ENCODE measurements at places on chromosomes 1 and 21.

- DNase-seq, result no peak
Observed at GRCh38 chr1:173164686-173165085, 42.4 kb downstream of the TNFSF4 start.

- DNase-seq, result no peak
Observed at GRCh38 chr1:207336559-207337467, 15.3 kb downstream of the CD55 start.

DNA sequence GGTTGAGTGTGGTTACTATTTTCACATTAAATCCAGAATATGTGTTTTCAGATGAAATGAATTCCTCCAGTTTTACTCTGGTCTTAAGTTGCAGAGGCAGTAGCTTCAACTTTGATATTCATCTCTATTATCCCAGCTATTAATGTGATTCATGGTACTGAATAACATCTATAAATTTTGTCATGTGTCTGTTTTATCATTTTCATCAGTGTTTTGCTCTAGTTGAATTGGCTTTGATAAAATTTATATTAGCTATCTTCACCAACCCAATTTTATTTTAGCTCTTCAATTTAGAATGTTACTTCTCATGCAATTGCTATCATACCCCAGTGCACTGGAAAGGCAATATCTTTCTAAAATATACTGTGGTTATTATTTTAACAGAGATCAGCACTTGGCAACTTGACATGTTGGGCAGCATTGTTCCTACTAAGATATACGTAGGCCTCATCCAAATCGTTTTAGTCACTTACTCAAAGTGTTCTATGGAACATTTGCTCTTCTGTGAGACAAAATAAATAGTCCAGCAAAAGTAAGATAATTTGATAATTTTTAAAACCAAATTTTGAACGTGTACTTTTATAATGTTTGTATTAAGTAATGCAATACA, 184.3 kb downstream of the NCAM2 start:
- DNase-seq, result no peak

GRCh38 chr1:103788377-103788776, 38.7 kb downstream of the AMY1C start:
- DNase-seq, result no peak

DNA sequence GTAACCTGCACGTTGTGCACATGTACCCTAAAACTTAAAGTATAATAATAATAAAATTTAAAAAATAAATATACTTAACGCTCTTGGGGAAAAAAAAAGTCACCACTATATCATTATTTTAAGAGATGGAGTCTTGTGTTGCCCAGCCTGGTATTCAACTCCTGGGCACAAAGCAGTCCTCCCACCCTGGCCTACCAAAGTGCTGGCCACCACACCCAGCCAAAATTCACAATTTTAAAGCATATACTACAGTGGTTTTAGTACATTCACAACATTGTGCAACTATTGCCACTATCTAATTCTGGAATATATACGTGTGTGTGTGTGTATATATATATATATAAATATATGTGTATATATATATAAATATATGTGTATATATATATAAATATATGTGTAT, 5.9 kb downstream of the HMGN2 start:
- DNase-seq, result no peak

DNA sequence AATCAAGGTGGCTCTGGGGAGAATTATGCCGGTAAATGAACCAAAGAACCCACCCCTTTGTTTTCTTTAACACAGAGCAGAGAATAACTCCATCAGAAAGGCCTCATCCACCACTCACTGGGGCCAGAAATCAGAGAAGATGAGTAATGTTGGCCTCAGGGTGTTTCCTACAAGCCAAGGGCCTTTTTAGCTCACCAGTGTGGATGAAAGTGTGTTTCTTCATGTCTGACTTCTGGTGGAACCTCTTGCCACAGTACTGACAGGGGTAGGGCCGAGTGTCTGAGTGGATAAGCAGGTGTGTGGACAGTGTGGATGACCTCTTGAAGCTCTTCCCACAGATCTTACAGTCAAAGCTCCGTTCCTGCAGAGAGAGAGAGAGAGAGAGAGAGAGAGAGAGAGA, 8.3 kb downstream of the GFI1 start:
- no peak for DNase-seq

DNA sequence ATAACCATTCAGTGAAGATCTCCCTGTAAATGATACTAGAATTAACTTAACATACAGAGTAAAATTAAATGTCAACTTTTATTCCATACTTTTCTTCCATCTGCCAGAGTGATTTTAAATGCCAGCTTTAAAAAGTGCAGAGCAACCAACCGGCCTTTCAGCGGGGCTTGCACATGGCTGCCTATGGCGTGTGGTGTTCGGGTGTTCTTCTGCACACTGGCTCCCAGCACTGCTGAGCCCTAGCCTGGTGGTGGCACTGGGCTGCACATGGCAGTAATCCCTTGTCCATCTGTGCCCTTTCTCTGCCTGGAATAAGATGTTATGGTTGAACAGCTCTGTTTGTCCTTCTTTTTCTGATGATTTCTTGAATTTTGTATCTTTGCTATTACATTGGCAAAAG, 156.3 kb downstream of the SNX7 start:
- no peak for DNase-seq

DNA sequence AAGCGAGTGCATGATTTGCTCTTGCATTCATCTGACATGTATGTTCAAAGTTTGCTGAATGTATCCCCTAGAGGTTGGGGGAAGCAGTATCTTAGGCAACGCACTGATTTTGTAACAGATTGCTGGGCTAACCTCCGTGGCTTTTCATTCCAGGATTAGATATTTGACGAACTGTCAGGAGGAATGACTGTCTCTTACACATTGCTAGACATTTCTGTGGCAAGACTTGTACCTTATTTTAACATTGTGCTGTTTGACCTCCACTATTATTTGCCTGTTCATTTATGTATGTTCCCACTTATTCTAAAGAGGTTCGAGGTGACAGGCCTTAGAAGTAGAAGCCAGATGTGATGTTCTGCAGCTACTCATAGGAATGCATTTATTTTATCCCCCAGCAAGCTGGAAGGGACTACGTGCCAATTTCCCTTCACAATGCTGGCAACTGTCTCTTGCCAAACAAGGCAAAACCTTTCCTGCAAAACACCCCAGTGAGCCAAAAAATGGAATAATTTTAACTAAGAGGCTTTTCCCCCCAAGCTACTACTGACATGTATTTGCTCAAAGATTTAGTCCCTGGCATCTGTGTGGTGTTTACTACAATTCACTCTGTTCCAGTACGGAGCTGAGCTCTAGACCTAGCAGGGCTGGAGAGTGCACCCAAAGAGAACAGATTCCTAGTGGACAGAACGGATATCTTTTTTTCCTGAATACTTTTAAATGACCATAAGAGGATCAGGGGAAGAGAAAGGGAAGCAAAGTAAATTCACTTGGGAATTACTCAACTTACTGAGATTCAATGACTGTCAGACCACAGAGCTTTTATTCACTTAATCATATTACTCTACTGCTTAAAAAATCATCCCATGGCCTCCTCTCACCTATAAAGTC, 646.2 kb downstream of the SMYD3 start:
- no peak for DNase-seq

DNA sequence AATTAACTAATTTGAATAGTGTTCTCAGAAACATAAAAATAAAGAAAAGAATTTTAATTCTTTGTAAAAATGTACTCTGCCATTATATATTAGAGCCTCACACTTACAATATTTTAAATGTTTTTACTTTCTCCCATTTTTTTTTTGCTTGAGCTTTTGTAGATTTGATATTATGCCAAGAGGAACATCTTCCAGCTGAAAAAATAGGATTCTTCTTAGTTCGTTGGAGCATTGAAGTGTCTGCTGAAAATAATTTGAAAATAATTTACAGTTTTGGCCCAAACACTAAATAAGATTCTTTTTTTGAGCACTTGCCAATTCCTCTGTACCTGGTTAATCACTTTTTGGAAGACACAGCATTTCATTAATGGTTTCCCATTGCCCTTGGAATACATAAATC, 175.0 kb upstream of the COL11A1 start:
- DNase-seq, result no peak

GRCh38 chr1:67018574-67018973, 35.4 kb downstream of the SLC35D1 start:
- DNase-seq, result no peak

GRCh38 chr1:170694172-170694926, 30.4 kb downstream of the PRRX1 start:
- no peak for DNase-seq

DNA sequence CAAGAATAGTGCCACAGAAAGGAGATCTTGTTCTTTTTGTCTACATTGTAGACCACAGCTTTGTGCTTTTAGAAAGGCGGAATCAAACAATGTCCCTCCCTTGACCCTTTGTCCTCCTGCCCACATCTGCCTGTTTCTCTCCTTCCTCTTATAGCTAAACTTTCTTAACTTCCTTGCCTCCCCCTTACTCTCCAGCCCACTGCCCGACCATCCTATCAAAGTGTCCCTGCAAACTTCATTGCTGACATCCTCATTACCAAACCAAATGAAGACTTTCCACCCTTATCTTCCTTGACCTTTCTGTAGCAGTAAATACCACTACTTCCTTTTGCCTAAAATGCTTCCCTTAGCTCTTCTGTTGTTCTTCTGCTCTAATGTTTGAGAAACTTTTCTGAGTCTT, 5.0 kb downstream of the SELP start:
- DNase-seq, result no peak

- DNase-seq, result no peak
Observed at GRCh38 chr1:33972676-33973395, 109.0 kb downstream of the HMGB4 start.

- DNase-seq, result no peak
Observed at GRCh38 chr1:6209661-6210580, 4.0 kb downstream of the RNF207 start.

DNA sequence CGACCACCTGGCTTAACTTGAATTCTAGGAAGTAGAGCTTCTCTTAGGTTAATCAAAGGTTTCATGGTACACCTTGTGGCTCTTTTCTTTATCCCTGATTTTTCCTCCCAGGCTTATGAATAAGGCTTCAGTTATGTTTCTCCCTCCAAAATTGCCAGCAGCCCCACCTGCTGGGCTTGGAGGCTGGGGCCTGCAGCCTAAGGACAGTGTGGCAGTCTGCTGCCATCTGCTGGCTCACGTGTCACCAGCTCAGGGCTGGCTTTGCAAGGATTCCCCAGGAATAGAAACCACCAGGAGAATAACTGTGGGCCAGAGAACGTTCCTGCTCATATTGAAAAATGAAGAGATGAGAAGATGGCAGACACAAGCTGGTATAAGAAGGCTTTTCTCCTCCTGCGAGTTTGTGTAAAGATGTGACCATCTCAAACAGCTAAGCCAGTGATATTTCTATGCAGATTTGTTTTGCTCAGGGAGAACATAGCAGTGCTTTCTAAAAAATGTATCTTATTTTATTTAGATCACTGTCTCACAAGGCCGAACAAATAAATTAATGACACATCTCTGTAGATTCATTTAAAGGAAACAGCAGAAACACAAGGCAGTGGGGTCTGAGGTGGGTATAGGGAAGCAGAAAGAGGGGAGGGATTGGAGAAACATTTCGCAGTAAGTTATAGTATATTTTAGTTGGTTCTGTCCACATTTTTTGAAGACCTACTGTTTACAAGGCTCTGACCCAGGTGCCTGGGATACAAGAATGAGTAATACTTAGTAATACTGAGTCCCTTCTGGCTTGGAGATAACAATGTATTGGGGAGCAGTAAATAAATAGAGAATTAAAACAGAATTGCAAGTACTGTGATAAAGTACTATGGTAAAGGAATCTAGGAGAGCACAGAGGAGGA, 291.1 kb upstream of the SGIP1 start:
- peak; percentile 80 for DNase-seq

GRCh38 chr21:33642896-33643657, 776 bp downstream of the ITSN1 start:
- no peak for DNase-seq

GRCh38 chr1:19569786-19570185, 74.3 kb upstream of the NBL1 start:
- no peak for DNase-seq

DNA sequence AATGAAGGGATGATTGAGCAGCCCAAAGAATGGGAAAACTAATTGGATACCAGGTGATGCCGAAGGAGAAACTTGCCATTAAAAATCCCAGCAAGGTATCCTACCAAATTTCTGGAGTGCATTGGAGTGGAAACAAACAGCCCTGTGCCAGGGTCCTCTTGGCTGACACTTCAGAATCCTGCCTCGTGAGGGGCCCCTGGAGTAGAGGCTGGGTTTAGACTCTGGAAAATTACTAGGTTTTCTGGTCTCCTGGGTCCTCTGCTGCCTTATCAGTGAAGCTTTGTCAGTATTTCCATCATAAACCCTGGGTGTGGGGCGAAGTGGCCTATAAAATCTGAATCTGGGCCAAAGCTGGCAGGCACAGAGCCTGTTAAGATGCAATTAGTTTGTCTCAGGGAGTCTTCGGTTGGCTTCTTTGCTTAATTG, 289.2 kb upstream of the USP24 start:
- no peak for DNase-seq

GRCh38 chr1:30084909-30085571, 638.3 kb downstream of the MATN1 start:
- no peak for DNase-seq

DNA sequence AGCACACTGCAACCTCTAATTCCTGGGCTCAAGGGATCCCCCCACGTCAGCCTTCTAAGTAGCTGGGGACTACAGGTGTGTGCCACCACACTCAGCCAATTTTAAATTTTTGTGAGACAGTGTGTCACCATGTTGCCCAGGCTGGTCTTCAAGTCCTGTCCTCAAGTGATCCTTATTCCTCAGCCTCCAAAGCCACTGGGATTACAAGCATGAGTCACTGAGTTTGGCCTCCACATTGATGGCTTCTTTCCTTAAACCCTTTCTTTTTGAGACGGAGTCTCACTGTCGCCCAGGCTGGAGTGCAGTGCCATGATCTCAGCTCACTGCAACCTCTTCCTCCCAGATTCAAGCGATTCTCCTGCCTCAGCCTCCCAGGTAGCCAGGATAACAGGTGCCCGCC, 7.6 kb downstream of the KPNA6 start:
- no peak for DNase-seq

DNA sequence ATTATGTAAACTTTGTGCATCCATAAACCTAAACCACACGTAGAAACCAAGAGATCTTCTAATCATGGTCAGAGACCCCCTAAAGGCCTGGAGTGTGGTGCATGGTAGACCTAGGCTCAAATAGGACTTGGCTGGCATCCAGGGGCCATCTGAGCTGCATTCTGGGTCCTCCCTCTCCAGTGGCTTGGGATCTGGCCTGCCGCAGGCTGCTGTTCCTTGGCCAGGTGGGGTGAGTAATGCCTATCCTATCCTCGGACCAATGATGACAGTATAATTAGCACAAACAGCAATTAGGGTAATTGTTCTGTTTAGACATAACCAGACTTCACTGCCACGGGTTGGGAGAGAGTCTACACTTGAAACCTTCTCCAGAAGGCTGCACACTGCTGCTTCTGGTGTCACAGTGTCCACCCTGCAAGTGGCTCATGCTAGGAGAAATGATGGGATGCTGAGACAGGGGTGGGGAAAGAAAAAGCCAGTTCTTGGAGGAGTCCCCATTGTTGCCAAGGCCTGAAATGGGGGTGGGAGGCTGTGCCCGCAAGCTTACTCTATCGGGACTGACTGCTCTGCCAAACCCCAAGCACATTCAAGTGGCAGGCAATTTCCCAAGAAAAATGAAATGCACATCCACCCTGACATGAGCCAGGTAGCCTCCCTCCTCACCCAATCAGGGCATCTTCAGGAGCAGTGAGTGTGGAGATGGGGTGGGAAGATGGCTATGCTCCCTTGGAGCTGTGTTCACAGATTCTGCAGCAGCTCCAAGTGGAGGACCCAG, 12.5 kb upstream of the PKP1 start:
- DNase-seq, result no peak
